Vagina (tissue), 2 donors: ENCODE measurements at places on chromosomes 7 and 10. TPM values are rescaled to one million over a fixed set of nuclear protein-coding genes. Genes with fewer than 3 reads are reported as not detected.

DNA sequence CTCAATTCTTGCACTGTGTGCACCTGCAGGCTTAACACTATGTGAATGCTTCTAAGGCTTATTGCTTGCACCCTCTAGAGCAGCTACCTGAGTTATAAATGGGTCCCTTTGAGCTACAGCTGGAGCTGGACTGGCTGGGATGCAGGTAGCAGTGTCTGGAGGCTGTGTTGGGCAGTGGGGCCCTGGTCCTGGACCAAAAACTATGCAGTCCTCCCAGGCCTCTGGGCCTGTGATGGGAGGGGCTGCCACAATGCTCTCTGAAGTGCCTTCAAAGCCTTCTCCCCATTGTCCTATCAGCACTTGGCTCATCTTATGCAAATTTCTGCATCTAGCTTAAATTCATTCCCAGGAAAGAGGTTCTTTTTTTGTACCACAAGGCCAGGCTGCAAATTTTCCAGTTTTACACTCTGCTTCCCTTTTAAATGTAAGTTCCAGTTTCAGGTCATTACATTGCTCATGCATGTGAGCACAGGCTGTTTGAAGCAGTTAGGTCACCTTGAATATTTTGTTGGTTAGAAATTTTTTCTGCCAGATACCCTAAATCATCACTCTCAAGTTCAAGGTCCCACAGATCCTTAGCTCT lies 26.0 kb downstream of the KBTBD2 start:
- no peak overlapping the region for H3K27ac ChIP-seq
- H3K27me3 ChIP-seq: no peaks in the 10 kb centered on the region
- H3K4me3 ChIP-seq: no peak overlapping the region

GRCh38 chr7:50856231-50856630 lies 73.5 kb upstream of the GRB10 start:
- H3K36me3 ChIP-seq: no peaks in the 10 kb centered on the region
- H3K4me3 ChIP-seq: no peak overlapping the region
- H3K27ac ChIP-seq: no peak overlapping the region
- peak; percentile 82 for DNase-seq

DNA sequence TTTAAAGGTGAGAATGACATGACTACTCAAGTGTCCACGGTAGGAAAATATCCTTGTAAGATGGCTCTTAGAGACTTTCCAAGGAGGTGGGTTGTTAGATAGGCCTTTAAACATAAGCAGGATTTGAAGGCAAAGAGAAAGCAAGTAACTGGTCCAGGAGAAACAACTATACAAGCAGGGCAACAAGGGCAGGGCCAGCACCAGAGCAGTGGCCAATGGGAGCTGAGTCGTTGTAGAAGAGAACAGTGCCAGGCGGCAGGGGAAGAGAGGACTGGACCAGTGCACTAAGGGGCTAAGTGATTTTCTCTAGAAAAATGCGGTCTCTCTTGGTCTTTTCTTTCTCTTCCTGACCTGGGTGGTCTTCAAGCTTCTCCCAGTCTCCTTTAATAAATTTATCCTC lies 94.9 kb downstream of the GLI3 start:
- H3K27ac ChIP-seq: no peak overlapping the region
- DNase-seq: peak; percentile 69
- H3K27me3 ChIP-seq: no peaks in the 10 kb centered on the region
- H3K4me3 ChIP-seq: no peak overlapping the region
- H3K36me3 ChIP-seq: no peaks in the 10 kb centered on the region

TFR2 gene
- 0.25 TPM for total RNA-seq

UPK3BL2 gene
- total RNA-seq: 9.8 TPM
